ENCODE measurements at places on chromosomes 1 and 21. TPM values are rescaled to one million over a fixed set of nuclear protein-coding genes. Genes with fewer than 3 reads are reported as not detected.

The LIN28A gene
- 0.05 TPM for polyA plus RNA-seq

The SPRR2A gene
- polyA plus RNA-seq, result not detected

The COL6A1 gene
- polyA plus RNA-seq, result 1,137 TPM

The AHCTF1 gene
- 15.8 TPM for polyA plus RNA-seq

The JAM2 gene
- 2.3 TPM for polyA plus RNA-seq

The NT5C1A gene
- polyA plus RNA-seq, result not detected

The CLCA1 gene
- 0.01 TPM for polyA plus RNA-seq

The MYBPH gene
- 5.5 TPM for polyA plus RNA-seq

The TNFSF18 gene
- 0.32 TPM for polyA plus RNA-seq

The CTSK gene
- 209 TPM for polyA plus RNA-seq

The FAM110D gene
- not detected for polyA plus RNA-seq

GRCh38 chr1:30328401-30329262 is 394.8 kb downstream of the MATN1 start:
- no peak for DNase-seq

- no peak for DNase-seq
Observed at GRCh38 chr21:45469273-45470086, 64.5 kb downstream of the COL18A1 start.

DNA sequence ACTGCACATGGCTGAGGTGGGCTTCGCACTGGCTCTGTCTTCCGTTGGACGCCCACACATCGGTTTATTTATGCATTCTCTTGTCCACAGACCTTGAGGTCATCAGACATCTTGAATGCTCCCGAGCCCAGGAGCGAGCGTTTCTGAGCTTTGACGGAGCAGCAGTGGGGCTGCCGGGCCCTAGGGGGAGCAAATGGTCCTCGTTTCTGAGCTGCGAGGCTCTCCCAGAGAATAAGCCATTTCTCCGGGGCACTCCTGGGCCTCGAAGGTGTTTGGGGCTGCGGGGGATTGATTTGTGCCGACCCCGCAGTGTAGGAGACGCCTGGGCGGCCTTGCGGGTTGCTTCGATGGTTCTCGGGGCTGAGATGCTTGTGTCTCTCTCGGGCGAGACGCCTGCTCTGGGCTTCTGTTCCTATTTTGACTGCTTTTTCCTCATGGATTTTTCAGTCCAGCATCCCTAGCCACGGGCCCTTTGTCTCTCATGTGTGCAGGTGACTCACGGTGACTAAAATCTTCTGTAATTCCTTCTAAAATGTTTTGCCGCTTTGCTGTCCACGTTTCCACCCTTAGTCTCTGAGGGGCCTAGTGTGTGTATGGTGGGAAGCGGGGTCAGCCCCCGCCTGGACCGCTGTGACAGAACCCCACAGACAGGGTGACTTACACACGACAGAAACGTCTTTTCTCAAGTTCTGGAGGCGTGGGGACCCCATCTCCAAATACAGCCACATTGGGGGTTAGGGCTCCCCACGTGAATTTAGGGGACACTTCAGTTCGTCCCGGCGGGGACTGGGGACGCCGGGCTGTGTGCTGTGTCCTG is 62.1 kb downstream of the FAAP20 start:
- peak; percentile 75 for DNase-seq

DNA sequence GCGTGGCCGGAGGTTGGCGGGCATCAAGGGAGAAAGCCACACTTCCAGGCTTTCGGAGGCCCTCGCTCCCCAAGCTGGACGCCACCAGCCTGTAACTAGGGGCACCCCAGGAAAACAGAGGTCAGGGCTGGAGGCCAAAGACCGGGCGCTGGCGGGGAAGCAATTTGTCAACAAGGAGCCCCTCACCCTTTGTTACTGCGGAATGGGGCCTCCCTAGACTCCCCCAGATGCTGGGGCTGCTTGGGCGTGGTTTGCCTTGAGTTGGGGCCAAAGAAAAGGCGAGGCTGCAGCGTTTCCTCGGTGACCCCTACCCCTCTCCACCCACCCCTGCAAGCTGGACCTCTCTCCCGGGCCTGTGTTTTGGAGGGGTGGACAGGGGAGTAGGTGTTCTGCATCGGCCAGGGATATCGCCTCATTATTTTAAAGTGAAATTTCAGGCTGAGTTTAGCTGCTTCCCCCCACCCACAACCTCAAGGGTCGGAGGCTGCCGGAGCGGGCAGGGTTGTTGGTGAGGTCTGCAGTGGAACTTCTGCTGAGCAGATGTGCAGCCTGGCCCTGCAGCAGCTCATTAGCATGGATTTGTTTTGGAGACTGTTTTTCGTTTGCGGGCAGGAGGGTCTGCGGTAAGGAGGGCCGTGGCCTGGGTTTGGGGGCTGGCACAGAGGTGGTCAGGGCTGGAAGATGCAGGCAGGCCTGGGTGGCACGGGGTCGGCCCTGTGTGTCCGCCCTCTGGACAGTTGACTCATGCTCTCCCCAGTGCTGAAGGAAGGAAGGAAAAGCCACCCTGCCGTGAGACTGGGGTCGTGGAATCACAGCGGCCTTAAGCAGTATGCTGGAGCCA is 1.5 kb downstream of the NBL1 start:
- no peak for DNase-seq

DNA sequence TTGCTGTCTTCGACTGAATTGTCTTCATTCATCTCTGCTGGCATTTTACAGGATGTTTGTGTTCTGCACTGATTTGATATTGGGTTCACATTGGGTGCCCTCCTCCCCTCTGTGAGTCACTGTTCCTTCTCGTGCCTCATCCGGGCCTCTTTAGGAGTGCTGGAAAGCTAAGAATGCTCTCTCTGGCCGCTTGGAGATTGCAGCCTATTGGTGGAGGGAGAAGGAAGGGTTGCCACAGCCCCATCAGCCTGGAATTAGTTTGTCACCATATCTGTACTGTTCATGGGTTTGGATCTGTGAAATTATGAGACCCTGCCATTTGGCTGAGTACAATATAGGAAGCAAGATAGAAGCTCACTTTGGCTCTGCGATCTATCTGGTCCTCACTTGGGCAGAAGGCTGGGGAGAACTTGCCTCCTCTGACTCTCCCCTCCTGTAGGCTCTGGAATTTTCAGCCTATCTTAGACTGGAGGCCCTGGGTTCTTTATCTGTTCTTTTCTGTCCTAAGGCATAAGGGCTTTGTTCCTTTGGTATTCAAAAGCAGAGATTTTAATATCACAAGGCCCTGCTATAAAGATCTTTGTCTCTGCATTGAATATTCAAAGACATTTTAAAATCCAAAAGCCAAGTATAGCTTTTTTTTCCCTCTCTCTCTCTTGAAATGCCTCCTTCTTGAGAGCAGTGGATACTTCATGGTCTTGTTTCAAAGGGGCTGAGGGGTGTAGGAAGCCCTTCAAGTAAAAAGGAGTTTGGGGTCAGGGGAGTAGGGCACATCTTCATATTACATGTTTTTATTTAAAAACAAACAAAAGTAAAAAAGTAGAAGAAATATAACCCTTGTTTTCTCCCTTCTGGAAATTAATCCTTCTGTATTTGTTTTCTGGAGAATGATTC is 347.9 kb downstream of the ZP4 start:
- DNase-seq, result no peak

- DNase-seq, result no peak
Observed at GRCh38 chr1:112589766-112590165, 29.2 kb downstream of the ST7L start.

- DNase-seq, result no peak
Observed at GRCh38 chr1:4408380-4408779, 246.0 kb upstream of the AJAP1 start.

- DNase-seq, result no peak
Observed at GRCh38 chr1:32636914-32637645, 13.3 kb downstream of the ZBTB8OS start.

DNA sequence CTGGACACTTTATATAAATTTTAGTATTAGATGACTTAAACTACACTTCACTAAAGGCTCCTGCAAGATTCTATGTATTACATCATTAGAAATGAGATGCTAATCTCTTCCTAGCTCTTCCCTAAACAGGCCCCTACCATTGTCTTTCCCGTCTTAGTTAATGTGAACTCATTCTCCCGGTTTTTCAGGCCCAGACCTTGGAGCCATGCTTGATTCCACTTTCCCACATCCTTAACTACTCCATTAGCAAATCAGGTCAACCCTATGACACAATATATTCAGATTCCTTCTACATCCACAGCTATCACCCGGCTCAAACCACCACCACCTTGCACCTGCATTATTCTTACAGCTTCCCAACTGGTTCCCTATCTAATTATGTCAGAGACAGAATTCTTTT is 73.3 kb downstream of the NVL start:
- no peak for DNase-seq

DNA sequence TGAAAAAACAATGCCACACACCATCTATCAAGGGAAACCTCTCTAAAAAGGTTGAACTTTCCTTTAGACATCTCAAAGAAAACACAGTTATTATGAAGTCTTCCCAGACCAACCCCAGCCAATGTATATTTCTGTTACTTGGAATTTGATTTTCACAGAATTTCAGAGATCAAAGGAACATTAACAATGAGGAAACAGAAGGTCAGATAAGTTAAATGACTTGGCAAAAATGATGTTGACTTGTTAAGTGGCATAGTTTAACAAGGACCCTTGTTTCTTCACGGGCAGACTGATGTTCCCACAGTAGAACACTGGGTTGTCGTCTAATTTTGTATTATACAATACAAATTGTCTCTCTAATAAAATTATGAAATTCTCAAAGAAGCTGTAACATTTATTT is 29.0 kb downstream of the NME7 start:
- no peak for DNase-seq

DNA sequence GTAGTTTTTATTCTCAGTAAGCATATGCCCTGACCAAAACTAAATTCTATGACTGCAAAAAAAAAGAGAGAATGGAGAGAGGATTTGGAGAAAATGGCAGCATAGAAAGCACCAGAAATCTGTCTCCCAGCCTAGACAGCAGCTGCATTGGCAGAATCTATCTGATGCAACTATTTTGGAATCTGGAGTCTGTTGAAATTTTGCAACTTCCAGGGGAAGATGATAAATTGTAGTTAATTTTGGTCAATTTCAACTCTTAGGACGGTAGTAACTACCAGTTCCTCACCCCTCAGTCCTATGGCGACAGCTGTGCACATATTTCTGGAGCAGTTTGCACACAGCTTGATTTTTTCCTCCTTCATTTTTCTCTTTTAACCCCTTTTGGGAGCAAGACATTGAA is 10.9 kb downstream of the EXO5 start:
- no peak for DNase-seq

DNA sequence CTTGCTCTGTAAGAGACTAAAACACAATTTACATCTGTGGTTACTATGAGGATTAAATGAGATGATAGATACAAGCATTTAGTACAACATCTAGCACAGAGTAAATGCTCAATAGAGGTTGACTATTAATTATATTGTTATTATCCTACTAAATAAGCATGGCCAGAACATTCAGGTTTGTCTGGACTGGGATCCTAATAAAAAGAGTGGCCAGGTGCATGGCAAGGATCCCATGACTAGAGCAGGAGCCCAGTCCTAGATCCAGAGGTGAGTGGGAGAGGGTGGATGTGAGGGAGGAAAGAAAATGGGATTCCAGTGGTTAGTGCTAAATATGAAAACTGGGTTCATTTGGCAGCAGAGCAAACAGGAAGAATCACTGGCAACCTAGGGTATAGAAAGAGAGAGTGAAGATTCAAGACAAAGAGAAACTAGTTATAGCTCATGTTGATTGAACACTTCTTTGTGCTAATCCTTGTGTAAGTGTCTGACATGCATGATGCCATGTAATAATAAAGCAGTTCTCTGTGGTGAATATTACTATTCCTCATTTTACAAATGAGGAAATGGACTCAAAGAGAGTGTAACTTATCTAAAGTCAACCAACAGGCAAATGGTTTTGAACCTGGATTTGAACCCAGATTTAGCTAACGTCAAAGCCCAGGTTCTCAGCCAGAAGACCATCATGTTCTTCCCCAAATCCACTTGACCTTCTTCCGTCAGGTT is 71.1 kb upstream of the FGGY start:
- no peak for DNase-seq

- no peak for DNase-seq
Observed at GRCh38 chr1:111145963-111146768, 6.1 kb downstream of the CEPT1 start.

GRCh38 chr1:15959827-15960446 is 16.0 kb downstream of the ZBTB17 start:
- DNase-seq, result no peak

DNA sequence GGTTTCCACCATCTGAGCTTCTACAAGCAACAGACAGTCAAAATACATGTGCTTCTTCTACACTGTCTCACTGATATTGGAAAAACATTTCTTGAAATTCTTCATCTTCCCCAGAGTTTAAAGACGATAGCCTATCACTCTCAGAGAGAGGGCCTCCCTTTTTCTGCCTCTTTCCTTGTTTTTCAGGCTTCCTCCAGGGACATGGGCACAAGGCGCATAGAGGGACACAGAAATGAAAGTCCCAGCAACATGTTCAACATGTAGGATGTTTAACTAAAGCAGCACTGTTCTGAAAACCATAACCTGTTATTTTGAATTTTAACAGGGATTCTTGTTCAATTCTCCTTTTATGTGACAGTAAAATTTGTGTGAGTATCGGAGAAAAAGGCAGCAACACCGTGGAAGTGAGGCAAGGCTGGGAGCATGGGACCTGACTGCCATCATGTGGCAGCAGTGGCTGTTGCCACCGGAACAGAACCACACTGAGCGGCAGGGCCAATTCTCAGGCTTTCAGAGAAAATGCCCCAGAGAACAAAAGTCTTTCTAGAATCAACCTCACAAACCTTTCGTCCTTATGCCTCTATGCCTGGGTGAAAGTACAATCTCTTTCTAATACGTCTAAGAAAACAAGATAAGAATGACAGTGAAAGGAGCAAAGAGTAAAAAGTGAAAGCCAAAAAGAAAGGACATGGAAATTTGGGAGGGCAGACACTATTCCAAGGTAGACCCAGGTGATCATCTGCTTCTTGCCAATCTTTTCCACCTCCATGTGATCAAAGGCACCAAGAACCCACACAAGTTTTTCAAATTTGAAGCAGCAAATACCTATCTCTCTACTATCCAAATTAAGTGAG is 54.5 kb downstream of the PCNX2 start:
- peak; percentile 64 for DNase-seq

DNA sequence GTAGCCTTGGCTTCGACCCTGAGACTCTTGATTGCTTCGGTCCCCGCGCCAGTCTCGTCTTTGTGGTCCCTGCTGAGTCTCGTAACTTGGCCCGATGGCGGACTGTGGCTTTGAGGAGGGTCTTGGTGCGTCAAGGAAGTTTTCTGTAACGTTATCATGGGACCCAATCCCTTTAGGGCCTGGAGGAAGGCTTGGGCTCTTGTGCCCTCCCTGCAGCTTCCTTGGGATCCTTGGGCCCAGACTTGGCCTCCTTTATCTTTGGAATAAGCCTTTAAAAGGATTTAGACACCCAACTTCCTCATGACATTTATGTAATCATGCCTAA is 371 bp downstream of the ZMPSTE24 start:
- peak; percentile 36 for DNase-seq

GRCh38 chr1:16088996-16089395 is 15.5 kb upstream of the FAM131C start:
- peak; percentile 92 for DNase-seq

- DNase-seq, result peak; percentile 78
Observed at GRCh38 chr1:19861034-19861433, 21.2 kb upstream of the OTUD3 start.

- no peak for DNase-seq
Observed at GRCh38 chr1:55246331-55246730, 31.2 kb upstream of the USP24 start.

Measured in fibroblast of lung (primary cell).